ENCODE measurements at places on chromosomes 16 and 17. TPM values are rescaled to one million over a fixed set of nuclear protein-coding genes. Genes with fewer than 3 reads are reported as not detected.

The COX11 gene
- 47.4 TPM for total RNA-seq

The CDH16 gene
- not detected for total RNA-seq

DNA sequence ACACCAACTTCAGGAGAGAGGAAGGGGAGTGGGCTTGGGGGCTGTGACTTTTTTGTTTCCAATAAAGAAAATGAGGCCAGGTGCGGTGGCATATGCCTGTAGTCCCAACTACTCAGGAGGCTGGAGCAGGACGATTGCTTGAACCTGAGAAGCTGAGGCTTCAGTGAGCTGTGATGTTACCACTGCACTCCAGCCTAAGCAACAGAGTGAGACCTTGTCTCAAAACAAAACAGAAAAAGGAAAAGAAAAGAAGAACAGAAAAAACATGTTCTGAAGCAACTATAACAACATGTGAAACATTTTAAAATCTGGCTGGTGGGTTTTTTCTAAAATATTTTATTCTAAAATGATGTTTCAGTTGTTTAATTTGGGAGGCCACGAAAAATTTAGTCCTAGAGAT lies 554.0 kb upstream of the ZFHX3 start:
- H3K4me1 ChIP-seq = no peaks in the 10 kb centered on the region
- no peak overlapping the region for H3K27ac ChIP-seq
- H3K27me3 ChIP-seq = no peaks in the 10 kb centered on the region
- H3K4me3 ChIP-seq = no peak overlapping the region

The SLC39A11 gene
- total RNA-seq = 22.7 TPM

The HAGHL gene
- total RNA-seq = 2.4 TPM

DNA sequence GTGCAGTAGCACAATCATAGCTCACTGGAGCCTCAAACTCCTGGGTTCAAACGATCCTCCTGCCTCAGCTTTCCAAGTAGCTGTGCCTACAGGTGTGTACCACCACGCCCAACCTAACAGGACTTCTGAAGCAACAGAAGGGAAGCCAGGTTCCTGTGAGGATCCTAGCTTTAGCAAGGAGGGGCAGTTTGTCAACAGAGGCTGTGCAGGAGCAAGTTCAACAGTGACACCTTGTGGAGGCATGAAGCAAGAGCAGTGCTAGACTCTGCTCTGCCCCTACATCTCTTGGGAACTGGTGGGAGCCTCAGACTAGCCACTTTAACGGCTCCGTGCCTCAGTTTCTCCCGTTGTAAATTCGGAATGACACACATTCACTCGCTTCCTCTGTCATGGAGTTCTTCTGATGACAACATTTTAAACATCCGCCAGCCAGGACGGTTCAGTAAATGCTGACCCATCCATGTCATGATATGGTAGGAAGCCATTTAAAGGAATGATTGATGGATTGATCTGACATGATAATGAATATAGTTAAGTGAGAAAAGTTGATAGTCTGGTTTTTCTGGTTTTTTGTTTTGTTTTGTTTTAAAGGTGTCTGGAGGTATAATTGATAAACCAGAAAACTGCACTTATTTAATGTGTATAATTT lies 218.7 kb downstream of the MRTFB start:
- no peak overlapping the region for H3K4me3 ChIP-seq
- H3K4me1 ChIP-seq = no peaks in the 10 kb centered on the region
- no peak overlapping the region for H3K27ac ChIP-seq
- H3K36me3 ChIP-seq = no peaks in the 10 kb centered on the region
- DNase-seq = peak; percentile 44

The REXO5 gene
- 3.0 TPM for total RNA-seq

DNA sequence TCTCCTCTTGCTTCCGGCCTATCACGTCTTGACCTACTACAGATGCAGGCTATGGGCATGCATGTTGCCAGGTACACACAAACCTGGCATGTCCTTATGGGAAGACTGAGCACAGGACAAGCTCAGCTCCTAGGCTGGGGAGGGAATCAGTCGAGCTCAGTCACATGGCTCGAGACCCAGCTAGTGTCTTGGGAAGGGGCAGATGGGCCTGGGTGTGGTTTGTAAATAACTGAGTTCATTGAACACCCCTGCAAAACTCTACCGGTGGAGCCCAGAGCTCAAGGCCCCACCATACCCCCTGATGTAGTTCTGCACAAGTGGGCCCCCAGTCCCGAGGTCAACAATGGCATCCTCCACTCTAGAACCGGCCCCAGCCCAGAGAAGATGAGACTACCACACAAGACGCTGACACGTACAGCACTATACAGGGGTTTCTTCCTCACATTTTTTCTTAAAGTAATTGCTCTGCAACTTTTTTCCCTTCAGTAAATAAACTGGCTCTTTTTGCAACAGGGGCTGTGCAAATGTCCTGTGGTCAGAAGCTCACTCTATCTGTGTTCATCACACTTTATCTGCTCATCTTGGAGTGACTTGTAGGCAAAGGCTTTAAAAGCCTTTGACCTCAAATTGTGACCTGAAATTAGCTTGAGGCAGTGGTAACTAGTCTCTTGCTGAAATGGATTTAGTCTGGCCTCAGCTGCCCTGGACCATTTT lies 22.9 kb downstream of the ZNHIT3 start:
- no peaks in the 10 kb centered on the region for H3K4me1 ChIP-seq
- no peak overlapping the region for H3K27ac ChIP-seq
- no peak for DNase-seq
- H3K4me3 ChIP-seq = no peak overlapping the region
- H3K36me3 ChIP-seq = no peaks in the 10 kb centered on the region

DNA sequence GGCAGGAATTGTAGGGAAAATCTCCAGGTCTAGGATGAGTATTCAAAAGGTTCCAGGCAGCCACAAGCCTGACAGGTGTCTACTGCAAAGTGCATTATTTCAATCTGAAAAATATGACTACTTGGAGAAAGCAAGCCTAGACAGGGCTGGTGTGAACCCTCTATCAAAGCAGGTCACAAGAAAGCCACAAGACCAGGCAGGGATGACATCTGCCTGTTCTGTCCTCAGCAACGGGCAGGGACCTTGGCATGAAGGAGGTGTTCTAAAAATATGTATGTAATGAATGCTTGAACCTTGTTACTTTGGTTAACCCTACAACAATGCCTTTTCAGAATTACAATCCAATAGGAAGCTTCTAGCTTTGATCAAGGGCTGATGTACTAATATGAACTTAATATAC lies 1.2 kb upstream of the COX6A2 start:
- H3K4me1 ChIP-seq = no peaks in the 10 kb centered on the region
- no peak overlapping the region for H3K4me3 ChIP-seq
- no peaks in the 10 kb centered on the region for H3K36me3 ChIP-seq
- no peak overlapping the region for H3K27ac ChIP-seq
- no peaks in the 10 kb centered on the region for H3K27me3 ChIP-seq
- no peak for DNase-seq

DNA sequence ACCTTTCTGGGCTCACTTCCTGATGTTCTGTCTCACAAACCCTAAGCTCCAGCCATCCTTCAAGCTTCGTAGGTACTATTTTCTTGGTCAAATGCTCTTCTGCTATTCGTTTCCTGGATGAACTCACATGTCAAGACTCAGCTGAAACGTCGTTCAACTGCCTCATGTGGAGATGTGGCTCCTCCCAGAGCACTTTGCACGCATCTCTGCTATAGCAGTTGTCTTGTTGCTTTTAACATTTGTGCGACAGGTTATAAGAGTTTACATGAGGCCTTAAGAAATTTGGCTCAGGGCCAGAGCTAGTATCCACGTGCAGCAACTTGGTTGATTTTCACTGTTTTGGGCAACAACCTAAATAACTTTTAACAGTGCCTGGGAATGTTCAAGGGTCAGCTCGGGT lies 2.8 kb upstream of the KRT40 start:
- no peak overlapping the region for H3K27ac ChIP-seq
- no peaks in the 10 kb centered on the region for H3K27me3 ChIP-seq
- no peak overlapping the region for H3K4me3 ChIP-seq
- H3K4me1 ChIP-seq = no peaks in the 10 kb centered on the region
- no peaks in the 10 kb centered on the region for H3K36me3 ChIP-seq

DNA sequence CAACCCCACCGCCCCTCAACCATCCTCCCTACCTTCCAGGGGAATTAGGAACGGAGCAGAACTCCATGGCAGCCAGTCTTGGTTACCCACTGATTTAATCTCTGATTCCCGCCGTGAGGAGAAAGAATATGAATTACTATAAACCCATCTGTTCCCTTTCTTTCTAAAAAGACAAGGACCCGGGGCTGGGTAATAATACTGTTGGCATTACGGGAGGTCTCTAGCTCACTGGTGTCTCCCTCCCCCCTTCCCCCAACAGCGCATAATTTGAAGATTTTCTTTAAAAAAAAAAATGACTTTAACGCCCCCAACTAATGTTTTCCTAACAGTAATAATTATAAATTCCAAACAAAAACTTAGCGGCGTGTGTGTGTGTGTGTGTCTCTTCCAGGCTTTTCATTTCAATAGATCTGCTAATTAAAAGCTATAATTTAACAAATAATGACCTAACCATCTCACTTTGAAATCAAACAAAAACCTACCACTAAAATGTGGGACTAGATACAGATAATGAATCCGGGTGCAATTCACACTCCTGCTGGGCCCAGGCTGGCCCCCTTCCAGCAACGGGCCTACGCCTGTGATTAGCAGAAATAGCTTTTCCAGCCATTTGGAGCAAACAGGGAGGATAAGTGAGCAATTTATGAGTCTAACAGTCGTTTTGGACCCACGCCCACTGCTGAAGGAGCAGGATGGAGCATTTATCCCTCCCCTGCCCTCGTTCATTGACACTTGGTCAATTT lies 18.2 kb upstream of the BHLHA9 start:
- no peaks in the 10 kb centered on the region for H3K4me1 ChIP-seq
- H3K27ac ChIP-seq = no peak overlapping the region
- H3K4me3 ChIP-seq = no peak overlapping the region
- H3K36me3 ChIP-seq = no peaks in the 10 kb centered on the region

GRCh38 chr17:30921544-30922196 lies at the start of gene ADAP2:
Gene ADAP2, plus strand, starts transcription at chr17:30921945. Its CDS starts 70 bp downstream, at chr17:30922015.
- peak; percentile 85 for DNase-seq
- H3K4me3 ChIP-seq = peak within 1 kb of the TSS; percentile 22
- no peak within 1 kb of the TSS for H3K27ac ChIP-seq
- H3K4me1 ChIP-seq = no peaks in the 10 kb centered on the region
- no peaks in the 10 kb centered on the region for H3K36me3 ChIP-seq

GRCh38 chr16:81543571-81543970 lies 99.0 kb downstream of the CMIP start:
- no peaks in the 10 kb centered on the region for H3K36me3 ChIP-seq
- H3K27me3 ChIP-seq = no peaks in the 10 kb centered on the region
- DNase-seq = no peak

DNA sequence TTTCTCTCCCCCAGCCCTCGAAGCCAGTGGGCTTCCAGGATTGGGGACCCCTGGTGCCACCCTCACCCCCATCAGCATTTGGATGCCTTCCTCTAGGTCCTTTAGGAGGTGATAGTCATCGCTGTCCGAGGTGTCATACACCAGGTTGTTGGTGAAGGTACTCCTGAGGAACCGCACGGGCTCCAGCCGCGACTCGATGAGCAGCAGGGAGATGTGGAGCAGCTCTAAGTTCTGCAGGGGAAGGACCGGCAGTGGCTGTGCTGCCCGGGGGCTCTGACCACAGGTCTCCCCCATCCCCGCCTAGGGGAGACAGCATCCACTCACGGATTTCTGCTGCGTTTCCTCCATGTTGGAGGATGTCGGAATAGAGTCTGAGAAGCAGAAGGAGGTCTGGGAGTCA lies 962 bp downstream of the CSHL1 start:
- H3K27me3 ChIP-seq = no peaks in the 10 kb centered on the region
- H3K4me1 ChIP-seq = no peaks in the 10 kb centered on the region
- no peaks in the 10 kb centered on the region for H3K36me3 ChIP-seq
- no peak for DNase-seq
- no peak overlapping the region for H3K27ac ChIP-seq
- no peak overlapping the region for H3K4me3 ChIP-seq

The KRTAP9-3 gene
- not detected for total RNA-seq

GRCh38 chr17:82227629-82228277 lies 1.1 kb upstream of the SLC16A3 start:
- no peaks in the 10 kb centered on the region for H3K4me1 ChIP-seq
- H3K4me3 ChIP-seq = no peak overlapping the region
- no peaks in the 10 kb centered on the region for H3K36me3 ChIP-seq
- DNase-seq = peak; percentile 51

DNA sequence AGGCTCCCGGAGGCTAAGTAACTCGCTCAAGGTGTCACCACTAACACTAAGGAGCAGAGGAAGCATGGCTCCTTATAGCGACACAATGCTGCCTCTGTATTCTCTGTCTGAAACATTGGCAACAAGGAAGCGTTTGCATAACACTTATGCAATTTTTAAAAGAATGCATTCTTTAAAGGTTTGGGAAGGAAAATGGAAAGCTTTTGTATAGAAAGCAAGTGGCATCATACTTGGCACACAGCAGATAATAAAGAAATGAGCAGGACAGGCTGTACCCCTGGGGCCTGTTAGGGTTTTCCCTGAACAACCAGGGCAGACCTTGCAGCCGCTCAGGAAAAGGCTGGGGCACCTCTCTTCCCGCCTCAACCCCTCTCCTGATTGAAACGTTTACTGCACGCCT lies 36.9 kb downstream of the PPL start:
- no peaks in the 10 kb centered on the region for H3K4me1 ChIP-seq
- H3K27ac ChIP-seq = no peak overlapping the region
- no peaks in the 10 kb centered on the region for H3K27me3 ChIP-seq
- DNase-seq = no peak
- no peak overlapping the region for H3K4me3 ChIP-seq

The SLC47A2 gene
- total RNA-seq = not detected

GRCh38 chr16:84514874-84515835 lies 10.7 kb upstream of the MEAK7 start:
- no peaks in the 10 kb centered on the region for H3K36me3 ChIP-seq
- H3K4me3 ChIP-seq = no peak overlapping the region

The EARS2 gene
- 10.8 TPM for total RNA-seq

- no peaks in the 10 kb centered on the region for H3K27me3 ChIP-seq
- no peak overlapping the region for H3K4me3 ChIP-seq
- H3K36me3 ChIP-seq = no peaks in the 10 kb centered on the region
- no peak for DNase-seq
- no peaks in the 10 kb centered on the region for H3K4me1 ChIP-seq
Measured at GRCh38 chr16:26959416-26960009, 107.2 kb upstream of the C16orf82 start.

GRCh38 chr17:22171631-22172030 lies 479.3 kb downstream of the KCNJ18 start:
- no peak overlapping the region for H3K4me3 ChIP-seq
- no peak for DNase-seq
- H3K27me3 ChIP-seq = no peaks in the 10 kb centered on the region
- no peaks in the 10 kb centered on the region for H3K4me1 ChIP-seq
- H3K27ac ChIP-seq = no peak overlapping the region

GRCh38 chr17:49437696-49438435 lies 23.2 kb upstream of the PHB1 start:
- no peak overlapping the region for H3K4me3 ChIP-seq
- H3K27ac ChIP-seq = no peak overlapping the region
- H3K4me1 ChIP-seq = no peaks in the 10 kb centered on the region
- no peaks in the 10 kb centered on the region for H3K36me3 ChIP-seq

DNA sequence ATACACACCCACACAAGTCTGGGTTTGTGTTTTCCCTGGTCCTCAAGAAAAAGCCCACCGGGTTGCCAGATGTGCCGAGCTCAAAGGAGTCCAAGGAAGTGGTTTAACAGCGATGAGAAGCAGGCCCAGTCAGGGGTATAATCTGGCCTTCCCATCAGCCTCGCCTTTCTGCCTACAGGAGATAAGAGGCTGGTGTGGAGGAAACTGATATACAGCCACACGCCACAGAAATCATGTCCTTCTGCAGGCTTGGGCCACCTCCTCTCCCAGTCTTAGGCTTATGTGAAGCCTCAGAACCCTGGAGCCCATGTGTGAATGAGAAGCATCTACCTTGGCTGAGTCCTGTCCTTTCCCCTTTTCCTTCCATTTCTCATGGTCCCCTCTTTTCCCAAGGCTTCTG lies 43.6 kb upstream of the MMP2 start:
- no peak overlapping the region for H3K27ac ChIP-seq
- no peaks in the 10 kb centered on the region for H3K36me3 ChIP-seq
- H3K4me1 ChIP-seq = no peaks in the 10 kb centered on the region
- DNase-seq = no peak
- H3K4me3 ChIP-seq = no peak overlapping the region

Data from aorta (tissue), 5 donors.